NCI-H2081 (cell line): ENCODE measurements at places on chromosomes 7 and 10.

- no peak for DNase-seq
Observed at GRCh38 chr10:4673279-4674040, 152.5 kb upstream of the AKR1E2 start.

- no peak for DNase-seq
Observed at GRCh38 chr7:69060516-69060915, 537.8 kb upstream of the AUTS2 start.

DNA sequence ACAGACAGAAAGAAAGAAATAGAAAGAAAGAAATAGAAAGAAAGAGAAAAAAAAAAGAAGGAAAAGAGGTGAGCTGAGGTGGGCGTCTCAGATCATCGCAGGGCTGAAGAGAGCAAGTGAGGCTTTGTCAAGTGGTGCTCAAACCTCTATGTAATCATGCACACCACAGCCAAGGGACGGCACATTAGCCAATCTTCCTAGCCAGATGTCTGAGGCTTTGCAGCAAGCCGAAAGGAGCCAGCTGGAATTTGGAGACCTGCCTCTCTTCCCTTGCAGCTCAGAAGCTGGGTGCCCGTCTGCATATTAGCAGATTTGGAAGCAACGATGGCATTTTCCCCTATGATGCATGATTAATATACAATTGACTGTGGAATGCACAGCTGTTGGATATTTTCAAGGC lies 52.5 kb downstream of the ADRA2A start:
- DNase-seq = no peak

DNA sequence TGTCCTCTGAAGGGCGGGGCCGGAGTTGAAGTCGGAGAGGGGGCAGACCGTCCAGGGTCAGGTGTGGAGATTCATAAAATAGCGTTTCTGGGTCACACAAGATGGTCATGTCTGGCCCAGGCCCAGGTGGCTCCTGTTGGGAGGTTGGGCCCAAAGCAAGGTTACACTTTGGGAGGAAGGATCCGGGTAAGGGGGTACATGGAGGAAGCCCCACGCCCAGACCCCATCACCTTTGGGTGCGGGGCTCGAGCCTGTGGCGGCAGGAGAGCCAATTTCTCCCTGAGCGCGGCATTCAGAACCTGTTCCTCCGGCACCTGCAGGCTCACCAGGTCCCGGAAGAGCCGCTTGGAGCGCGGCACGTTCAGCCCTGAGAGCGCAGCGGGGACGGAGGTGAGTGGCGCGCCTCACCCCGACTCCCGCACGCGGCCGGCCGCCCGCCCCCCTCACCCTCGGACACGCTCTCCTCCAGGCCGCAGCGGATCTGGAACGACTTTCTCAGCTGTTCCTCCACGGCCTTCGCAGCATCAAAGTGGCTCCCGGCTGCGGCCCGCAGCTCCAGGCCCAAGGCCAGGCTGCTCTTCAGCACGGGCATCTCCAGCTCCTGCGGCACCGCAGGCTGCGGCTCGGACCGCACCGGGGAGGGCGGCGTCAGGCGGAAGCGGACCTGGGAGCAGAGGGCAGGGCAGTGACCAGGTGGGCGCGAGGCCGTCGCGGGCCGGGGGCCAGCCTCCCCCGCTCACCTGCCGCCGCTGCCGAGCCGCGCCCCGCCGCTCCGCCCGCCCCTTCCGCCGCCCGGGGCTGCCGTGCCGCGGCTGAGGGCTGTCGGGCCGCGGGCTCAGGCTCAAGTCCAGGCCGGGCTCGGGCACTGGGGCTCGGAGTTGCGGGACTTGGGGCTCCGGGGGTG lies 644 bp downstream of the PPP1R35 start:
- DNase-seq = peak; percentile 64

DNA sequence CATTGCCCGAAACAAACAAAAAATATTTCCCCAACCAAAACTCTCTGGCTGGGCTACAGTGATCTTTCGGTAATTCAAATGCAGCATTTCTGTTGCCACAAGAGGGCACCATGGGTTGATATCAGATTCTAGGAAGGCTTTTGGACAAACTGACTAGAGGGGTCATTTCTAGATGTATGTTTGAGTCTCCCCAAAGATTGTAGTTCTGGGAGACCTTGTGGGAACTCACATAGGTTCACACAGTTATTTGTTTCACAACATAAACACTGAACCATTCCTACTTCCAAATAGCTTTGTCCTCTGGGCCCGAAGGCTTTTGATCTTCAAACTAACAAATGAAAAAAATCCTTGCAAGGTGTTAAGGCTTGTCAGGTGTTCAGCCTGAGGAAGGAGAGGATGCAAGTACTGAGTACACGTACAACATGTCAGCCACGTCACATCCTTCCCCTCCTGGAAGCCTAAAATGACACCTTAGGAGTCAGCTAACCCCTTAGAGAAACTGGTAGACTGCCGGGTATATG lies 37.0 kb upstream of the IL15RA start:
- peak; percentile 1 for DNase-seq

- DNase-seq = peak; percentile 19
Observed at GRCh38 chr10:68897336-68897741, 3.8 kb upstream of the DDX50 start.

DNA sequence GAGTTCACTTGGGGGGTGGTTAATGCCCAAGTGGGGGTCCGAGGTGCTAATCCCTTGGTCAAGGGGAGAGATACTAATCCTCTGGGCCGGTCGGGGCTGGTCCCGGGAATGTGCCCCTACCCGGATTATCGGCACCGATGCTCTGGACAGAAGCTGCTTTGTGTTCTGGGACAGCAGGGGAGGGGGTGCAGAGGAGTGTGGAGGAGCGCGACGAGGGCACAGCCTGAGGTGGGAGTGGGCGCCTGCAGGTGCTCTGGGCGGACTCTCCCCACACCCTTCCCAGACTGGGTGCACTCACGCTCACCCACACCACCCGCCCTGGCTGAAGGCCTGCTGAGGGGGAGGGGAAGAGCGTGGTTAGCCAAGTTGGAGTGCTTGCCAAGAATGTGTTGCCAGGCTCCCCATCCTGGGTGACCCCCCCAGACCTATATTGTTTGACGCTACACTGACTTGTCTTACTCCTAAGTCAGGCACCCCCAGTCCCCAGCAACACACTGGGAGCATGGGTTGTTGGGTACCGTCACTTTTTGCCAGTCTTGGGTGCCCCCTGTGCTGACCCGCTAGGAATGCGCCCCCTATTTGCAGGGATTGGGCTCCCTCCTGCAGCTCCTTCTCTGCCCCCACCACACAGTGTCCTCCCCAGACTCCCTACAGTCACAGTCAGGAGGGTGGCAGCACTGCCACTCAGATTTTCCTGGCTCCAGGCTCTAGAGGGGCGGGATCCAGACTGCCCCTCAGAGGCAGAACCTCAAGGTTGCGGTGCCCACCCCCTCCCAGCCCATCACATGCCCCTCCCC lies 1.2 kb downstream of the SLC4A2 start:
- DNase-seq = peak; percentile 48

DNA sequence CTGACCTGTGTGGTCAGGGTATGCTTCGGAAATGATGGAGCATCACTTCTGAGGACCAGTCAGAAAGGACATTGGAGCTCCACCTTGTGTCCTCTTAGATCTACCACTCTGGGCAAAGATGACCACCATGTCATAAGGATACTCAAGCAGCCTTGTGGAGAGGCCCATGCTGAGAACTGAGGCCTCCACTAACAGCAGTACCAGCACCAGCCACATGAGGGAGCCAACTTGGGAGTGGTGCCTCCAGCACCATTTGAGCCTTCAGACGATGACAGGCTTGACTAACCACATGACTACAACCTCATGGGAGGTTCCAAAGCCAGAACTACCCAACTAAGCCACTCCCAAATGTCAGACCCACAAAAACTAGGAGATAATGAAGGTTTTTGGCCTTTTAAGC lies 116.0 kb downstream of the NPTX2 start:
- DNase-seq = peak; percentile 22

DNA sequence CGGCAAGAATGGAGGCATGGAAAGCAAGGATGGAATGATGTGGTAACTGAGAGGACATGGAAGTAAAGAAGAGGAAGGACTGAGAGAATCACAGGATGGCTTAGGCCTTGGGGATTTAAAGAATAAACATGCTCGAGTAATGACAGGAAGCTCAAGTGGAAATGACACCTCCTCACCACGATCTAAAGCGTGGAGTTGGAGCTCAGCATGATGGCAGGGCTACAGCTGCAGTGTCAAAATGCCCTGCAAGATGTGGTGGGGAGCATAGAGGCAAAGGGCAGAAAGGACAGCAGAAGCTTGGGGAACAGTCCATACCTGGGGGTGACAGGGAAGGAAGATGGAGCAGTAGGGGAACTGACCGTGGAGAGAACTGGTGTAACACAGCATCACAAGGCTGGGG lies 229.5 kb upstream of the PLXNA4 start:
- DNase-seq = no peak

- DNase-seq = no peak
Observed at GRCh38 chr10:114748241-114748640, 73.3 kb upstream of the FHIP2A start.

DNA sequence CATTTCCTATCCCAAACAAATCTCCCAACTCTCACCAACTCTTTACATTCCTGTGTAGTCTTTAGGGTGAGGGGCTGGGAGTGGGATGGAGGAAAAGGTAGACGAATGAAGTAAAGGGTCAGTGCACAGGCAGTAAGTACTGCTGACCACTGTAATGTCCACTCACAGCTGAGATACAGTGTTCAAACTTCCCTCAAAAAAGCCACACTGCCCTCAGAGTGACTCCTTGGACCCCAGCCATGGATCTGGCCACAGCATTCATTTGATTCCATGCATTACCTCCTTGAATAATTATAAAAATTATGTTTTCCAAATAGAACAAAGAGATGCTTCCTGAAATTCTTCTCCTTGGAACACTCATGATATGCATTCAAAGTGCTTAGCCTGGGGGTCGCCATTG lies 19.8 kb upstream of the HIPK2 start:
- DNase-seq = no peak

DNA sequence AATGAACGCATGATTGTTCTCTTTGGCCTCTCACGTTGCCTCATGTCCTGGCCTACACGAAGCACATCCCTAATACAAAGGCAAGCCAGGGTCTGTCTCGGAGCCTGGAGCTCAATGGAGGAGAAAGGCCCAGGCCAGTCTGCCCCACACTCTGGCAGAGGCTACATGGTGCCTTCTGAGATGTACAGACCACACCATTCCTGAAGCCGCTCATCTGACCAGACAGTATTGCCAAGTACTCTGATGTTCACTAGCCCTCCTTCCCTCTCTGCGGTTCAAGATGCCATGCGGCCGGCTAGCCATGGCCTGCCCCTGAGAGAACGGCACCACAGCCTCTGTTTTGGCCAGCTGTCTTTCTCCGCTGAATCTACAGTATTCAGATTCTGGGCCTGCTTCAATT lies 5.9 kb downstream of the BNIP3 start:
- no peak for DNase-seq

DNA sequence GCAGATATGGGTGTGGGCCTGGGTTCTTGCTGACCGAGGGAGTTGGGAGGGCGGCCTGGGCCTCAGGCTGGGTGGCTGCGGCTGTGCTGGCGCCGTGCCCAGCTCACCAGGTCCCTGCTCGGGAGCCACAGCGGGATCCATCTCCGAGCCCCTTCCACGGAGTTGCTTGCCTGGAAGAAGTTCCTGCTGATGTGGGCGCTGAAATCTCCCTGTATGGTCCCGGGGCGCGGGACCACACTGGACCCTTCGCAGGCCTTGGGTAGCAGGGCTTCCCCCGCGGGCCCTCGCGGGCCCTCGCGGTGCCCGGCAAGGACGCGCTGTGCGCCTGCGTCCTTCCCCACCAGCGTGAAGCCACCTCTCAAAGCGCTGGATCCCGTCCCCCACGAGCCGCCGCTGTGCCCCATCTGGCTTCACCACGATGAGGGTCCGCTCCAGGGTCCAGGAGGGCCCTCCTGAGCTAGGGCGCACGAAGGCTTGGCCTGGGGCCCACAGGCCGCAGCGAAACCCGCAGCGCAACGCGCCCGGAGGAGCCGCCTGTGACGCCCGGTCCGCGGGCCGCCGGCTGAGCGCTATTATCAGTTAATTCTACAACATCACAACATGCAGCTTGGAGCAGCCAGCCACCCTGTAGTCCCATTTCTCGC lies 31.5 kb downstream of the RAB19 start:
- DNase-seq = no peak

DNA sequence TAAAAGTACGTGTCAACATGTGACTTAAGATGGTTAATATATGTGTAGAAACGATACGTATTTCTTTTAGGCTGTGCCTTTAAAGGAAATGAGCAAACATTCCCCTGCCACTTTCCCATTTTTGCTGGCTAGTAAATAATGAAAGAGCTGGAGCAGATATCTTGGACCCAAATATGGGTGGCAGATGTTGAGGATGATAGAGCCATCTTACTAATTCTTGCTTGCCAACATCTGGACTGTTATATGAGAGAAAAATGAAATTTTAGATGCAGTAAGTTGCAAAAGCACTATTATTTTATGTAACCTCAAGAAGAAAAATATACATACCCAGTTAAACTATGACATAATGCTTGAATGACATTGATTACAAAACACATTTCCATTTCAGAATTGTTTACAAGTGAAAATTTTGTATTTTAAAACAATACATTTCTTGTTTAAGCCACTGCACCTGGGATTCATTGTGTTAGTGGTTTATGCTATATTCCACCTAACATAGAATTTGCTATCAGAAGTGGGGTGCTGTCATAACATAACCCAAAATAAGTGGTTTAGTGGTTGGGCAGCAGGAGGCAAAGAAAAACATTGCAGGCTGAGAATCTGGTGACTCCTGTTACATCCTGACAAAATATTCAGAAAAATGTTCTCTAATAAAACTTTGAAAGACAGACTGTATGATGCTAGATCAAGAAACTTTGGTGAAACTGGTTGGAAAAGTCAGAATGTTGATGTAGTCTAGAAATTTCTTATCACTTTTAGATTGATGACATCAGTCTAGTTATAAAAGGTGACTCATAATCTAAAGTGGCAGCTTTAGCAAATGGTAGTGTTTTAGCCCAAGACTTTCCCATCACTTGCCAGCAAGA lies 305.0 kb downstream of the PTEN start:
- no peak for DNase-seq

DNA sequence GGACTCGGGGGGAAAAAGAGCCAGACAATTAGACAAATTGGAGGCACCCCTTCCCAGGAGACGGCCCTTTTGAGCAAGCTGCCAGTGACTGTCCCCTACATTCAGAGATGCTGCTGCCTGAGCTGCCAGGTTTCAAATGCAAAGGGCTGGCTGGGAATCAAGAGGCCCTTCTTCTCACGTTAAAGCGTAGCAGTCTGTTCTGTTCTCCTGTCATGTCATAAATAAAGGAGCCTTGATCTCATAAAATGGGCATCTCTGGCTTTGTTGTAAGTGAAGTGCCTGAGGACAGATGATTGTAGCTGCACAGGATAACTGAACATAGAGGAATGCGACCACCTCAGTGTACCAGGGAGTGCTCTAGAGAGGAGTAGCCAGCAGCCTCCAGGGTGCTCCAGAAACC lies 917.9 kb downstream of the GRID1 start:
- DNase-seq = no peak
